ENCODE measurements at places on chromosomes 2 and 18.

- no peak for DNase-seq
Measured at GRCh38 chr2:210913461-210913860, 357.1 kb downstream of the CPS1 start.

DNA sequence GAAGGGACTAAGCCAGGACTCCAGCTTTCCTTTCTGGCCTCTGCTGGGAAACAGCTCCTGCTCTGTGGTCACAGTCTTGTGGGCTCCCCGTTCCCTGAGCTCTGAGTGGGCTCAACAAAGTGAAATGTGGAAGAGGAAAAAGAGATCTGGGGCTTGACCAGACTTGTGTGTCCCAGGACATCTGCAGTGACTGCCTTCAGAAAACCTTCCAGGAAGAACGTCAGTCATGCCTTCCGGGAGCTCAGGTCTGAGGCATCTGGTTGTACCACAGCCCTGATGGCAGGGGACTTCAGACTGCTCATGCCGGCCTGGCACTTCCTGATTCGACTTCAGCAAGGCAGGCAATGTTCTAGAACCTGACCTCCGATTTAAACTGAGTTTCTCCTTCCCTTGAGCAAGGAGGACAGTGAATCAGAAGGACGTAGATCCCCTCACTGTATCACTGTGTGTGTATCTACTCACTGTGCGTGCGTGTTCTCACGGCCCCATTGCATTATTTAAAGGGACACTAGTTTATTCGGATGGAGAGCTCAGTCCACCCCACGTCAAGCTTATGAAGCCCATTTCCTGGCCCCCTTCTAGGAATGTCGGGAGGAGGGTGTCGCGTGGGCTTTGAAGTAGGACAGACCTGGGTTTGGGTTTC is 548 bp upstream of the FBLN7 start:
- peak; percentile 52 for DNase-seq

- DNase-seq = no peak
Measured at GRCh38 chr2:159614534-159615366, 1.6 kb downstream of the BAZ2B start.

GRCh38 chr2:98704499-98705332 is 26.2 kb downstream of the MGAT4A start:
- no peak for DNase-seq

- peak; percentile 88 for DNase-seq
Measured at GRCh38 chr18:8841781-8842485, 136.6 kb downstream of the MTCL1 start.

DNA sequence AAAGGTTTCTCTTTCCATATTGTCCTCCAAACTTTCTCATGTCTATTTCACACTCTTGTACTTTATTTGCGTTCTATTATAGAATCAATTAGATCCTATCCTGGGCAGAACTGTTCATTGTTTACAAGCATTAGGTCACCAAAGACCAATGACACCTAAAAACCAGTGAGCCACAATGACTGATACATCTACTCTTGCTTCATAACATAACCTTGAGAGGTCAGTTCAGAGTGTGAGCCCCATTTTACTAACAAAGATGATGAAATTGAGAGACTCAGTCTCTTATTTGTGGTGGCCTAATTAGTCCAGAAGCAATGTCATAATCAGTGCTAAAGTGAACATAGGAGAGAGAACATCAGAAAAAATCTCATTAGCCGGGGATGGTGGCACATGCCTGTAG is 248.9 kb upstream of the RBBP8 start:
- no peak for DNase-seq

- no peak for DNase-seq
Measured at GRCh38 chr2:177093371-177093770, 119.2 kb upstream of the HNRNPA3 start.

GRCh38 chr2:22557406-22557805 is 827.6 kb upstream of the KLHL29 start:
- DNase-seq = no peak

DNA sequence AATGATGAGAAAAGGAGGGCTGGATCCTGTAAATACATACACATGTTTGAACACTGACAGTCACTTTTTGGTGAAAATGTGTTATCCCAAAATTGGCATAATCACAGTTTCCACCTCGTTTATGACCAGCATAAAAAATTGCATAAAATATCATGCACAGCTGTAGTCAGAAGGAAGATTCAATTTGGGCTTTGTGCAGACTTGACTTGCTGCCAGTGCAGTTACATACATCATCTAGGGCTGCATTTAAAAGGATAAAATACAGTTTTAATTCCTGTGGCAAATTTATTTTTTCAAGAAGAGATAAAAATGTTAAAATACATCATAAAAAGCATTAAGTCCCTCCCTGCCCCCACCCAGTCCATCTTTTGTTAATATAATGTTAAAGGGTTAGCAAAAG is 103.8 kb downstream of the VWC2L start:
- DNase-seq = no peak

GRCh38 chr2:239379641-239380170 is 21.1 kb downstream of the HDAC4 start:
- no peak for DNase-seq

DNA sequence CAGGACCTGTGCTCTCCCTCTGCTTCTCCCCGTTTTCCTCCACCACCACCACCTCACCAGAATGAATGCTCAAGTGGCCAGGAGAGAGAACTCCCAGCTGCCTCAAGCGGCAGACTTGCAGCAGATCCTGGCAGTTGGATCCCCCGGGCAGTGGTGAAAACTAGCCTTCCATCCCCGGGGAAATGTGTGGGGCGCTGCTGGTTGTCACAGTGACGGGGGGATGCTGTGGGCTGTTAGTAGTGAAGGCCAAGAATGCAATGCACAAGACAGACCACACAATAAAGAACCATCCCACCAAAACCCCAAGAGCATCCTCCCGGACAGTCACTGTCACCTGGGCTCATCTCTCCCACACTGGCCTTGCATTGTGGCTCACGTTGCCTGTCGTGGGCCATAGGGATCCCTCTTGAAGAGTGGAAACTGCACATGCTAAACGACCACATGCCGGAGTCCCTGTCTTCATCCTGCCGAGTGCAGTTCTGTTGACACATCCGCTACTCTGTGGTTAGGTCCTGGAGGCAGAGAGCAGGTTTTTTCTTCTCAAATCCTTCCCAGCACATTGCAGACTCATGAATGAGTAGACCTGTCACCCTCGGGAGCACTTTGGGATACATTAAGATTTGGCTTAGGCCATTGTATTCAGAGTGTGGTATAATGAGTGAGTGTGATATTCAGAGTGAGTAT is 13.5 kb downstream of the SPATA3 start:
- DNase-seq = no peak

GRCh38 chr18:3179430-3180089 is 40.2 kb downstream of the MYOM1 start:
- DNase-seq = no peak

DNA sequence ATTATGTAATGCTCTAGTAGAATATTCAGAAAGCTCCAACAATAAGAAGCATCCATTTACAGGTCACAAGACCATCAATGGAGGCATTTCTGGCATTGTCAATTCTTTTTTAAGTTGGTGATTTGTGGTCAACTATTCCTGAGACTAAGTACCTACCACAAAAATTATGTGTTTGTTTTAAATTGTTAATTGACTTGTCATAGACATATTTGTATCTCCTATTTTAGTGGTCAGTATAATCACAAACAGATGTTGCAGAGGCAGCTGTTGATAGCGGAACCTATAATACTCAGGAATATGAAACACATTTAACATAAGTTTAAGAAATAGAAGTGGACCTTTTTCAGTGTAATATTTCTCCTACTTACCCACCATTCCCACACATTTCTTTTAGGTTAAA is 430.1 kb downstream of the CCDC85A start:
- DNase-seq = no peak

DNA sequence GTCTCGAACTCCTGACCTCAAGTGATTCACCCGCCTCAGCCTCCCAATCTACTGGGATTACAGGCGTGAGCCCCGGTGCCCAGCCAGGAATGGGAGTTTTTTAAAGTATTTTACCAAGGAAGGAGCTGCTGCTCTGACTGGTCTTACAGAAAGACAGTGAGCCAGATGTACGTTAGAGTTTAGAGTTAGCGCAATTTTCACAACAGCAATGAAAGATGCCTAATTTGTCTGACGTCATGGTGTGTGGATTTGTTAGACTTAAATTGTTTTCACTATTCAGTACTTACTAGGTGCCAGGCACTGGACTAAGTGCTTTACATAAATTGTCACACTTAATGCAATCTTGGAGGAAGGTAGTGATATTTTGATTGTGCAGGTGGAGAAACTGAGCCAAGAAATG is 12.4 kb upstream of the RPL37A start:
- DNase-seq = no peak

DNA sequence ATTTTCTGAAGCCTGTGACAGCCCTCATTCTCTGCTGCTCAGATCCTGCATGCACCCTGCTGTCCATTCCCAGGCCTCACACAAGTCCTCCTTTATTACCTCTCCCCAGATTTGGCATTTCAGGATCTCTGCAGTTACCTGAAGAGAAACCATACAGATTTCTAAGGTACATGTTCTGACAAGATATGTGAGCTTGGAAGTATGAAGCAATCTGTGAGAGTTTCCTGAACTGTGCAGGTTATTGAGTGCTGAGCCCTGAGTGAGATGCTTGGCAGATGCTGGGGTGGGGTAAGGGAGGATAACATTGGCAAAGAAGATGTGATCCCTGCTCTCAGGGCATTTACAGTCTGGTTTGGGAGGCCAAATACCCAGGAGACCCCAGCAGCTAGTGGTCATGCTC is 122.1 kb upstream of the STPG4 start:
- no peak for DNase-seq

DNA sequence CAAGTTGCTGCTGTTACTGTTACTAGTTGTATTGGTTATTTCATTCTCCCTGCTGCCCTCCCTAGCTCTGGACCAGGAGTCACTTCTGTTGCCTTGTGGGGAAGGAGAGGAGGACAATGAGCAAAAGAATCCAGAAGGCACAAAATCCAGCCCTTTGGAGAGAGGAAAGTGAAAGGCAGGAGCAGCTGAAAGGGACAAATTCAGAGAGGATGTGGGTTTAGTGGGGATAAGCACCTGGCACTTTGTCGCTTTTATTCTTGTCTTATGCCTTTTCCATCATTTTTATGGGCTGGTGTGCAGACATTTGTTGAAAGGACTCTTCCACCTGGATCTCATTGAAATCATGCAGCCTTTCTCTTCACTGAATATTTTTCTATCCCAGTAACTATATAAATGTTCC is 24.3 kb upstream of the LTBP1 start:
- no peak for DNase-seq

- DNase-seq = no peak
Measured at GRCh38 chr2:76870011-76870410, 652.2 kb downstream of the LRRTM4 start.

GRCh38 chr18:2134364-2134763 is 436.9 kb downstream of the METTL4 start:
- DNase-seq = no peak

DNA sequence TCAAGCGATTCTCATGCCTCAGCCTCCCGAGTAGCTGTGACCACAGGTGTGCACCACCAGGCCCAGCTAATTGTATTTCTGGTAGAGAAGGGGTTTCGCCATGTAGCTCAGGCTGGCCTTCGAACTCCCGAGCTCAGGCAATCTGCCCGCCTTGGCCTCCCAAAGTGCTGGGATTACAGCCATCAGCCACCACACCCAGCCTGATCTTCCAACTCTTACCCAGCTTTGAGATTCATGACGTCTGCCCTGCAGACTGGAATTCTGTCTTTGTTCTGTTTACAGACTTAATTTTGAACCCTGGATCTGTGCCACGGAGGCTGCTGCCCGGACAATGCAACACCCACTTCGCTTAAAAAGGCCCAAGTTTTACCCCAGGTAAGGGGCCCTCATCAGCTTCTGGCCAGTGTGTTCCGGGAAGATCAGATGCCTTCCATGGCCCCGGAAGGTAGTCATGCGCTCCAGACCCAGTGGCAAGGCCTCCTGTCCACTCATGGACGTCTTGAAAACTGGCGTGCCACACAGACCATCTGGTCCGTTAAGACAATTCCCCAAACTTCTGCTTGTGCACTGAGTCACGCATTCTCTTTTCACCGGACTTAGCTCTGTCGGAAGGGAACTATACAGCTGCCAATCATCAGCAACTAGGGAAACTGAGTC is 5.5 kb downstream of the PXDN start:
- DNase-seq = no peak

GRCh38 chr2:213861638-213862037 is 549.2 kb upstream of the VWC2L start:
- DNase-seq = no peak

- no peak for DNase-seq
Measured at GRCh38 chr2:98551316-98551715, 57.0 kb downstream of the COA5 start.

DNA sequence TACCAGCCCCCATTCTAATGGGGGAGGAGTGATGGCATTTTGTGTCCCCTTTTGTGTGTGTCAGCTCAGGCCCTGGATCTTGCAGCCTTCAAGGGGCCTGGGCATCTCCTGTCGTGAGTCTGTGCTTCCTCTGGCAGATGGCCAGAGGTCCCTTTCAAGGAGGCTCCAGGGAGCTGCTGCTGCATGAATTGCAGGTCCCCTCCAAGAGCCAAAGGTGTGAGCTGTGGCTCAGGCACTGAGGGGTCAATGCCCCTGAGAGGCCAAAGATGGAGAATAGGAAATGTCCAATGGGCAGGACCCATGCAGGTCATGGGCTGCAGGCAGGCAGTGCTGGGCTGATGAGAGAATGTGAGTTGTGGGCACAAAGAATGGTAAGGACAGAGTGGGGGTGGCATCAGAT is 10.4 kb downstream of the MAB21L4 start:
- no peak for DNase-seq

DNA sequence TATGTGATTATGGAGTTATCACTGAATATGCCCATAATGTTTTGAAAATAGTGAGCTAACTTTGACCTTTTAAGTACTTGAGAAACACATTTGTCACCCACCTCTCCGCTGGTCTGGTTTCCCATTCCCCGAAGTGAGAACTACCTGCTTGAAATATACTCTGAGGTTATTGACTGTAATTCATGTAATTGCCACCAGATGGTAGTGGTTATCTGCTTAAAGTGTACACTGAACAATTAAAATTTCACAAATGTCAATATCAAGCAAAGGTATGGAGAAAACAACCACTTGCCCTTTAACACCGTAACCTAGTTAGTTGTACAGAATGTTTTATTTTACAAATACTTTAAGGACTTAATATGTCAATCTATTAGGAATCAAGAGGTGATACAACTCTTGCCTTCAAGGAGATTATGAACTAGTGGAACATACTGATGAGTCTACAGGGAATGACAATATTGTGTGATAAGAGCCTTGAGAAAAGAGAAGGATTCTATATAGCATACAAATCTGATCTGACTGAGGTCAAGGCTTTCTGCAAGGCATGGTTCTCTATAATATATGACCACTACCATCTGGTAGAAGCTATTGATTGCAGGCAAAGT is 316.8 kb upstream of the KCNH7 start:
- DNase-seq = peak; percentile 53

Measured in kidney tubule cell (primary cell).